NCI-H446 (cell line): ENCODE measurements at places on chromosomes 13 and 19.

DNA sequence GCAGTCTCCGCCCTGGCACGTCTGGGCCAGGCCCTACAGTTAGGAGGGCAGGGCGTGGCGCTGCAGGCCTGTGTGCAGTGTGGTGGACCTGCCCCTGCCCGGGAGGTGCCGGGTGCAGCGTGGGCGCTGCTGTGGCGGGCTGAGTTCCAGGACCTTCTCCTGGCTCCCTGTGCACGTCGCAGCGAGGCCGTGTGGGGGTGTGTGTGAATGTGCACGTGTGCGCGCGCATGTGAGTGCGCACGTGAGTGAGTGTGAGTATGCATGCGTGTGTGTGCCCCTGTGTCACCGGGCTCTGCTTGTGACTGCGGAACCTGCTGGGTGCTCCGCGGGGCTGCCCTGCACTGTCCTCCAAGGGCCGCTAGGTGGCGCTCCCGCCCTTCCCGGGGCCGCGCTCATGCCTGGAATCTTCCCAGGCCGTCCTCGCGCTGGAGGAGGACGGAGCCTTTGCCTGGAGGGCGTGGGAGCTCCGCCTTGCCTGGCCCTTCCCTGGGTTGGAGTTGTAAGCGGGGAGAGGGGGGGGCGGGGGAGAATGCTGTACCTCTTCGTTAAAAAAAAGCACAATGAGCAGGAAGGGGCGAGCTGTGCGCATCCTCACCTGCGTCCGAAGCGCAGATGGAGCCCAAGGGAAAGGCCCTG lies 79.3 kb downstream of the KDM4B start:
- DNase-seq, result peak; percentile 88

- DNase-seq, result no peak
These were observed 95.7 kb downstream of the SPRY2 start for GRCh38 chr13:80245162-80245733.

DNA sequence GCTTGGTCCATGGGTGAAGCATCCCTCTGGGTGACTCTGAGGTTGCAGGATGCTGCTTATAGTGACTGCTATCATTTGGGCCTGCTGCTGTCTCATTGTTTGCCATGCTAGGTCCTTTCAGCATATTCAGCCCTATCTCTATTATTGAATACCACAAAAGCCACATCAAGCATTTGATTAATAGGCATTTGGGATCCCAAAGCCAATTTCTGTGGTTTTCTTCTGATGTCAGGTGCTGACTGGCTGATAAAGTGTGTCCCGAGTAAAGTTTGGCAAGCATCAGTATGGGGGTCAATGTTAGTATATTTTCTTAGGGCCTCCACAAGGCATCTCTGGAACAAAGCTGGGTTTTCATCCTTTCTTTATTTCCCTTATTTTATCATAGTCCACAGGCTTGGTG lies 204.6 kb downstream of the NBEA start:
- DNase-seq, result no peak

- no peak for DNase-seq
These were observed 968 bp downstream of the UBE2M start for GRCh38 chr19:58557221-58558065.

DNA sequence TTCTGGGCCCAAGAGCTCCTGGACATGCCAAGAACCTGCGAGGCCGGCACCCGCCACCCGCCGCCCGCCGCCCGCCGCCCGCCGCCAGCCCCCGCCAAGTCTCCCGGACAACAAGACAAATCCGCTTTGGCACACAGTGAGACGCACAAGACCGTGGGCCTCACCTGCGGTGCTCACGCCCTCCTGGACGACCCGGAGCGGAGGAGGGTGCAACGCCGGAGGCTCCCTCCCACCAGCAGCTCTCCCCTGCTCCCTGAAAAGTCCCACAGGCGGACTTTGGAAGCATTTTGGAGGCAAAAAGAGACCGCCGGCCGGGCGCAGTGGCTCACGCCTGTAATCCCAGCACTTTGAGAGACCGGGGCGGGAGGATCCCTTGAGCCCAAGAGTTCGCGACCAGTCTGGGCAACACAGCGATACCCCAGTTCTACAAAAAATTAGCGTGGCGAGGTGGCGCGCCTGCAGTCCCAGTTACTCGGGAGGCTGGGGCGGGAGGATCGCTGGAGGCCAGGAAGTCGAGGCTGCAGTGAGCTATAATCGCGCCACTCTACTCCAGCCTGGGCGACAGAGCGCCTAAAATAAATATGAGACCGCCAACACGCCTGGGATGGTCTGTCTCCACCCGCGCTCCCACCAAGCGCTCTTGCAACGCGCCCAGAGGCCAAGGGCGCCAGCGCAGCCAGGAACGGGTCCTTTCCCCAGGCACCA lies 783 bp downstream of the RHPN2 start:
- peak; percentile 14 for DNase-seq

GRCh38 chr19:53140351-53140750 lies 7.6 kb upstream of the ZNF415 start:
- no peak for DNase-seq

DNA sequence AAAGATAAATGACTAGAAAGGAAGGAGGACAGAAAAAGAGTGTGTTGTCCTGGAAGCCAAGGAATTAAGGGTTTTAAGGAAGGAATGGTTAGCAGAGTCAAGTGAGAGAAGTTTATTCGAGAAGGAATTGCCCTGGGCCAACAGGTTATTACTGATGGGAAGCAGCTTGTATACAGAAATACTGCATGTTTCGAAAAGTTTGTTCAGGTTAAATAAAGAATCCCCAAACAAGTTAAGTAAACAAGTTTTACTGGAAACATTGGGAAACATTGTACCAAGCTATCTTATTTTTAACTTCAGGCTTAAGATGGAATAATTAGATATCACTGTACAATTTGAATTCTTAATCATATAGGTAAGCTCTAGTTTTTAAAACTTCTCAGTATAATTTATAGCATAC lies 28.2 kb upstream of the FBXL3 start:
- DNase-seq, result no peak

GRCh38 chr13:84730376-84730775 lies 848.1 kb upstream of the SLITRK1 start:
- DNase-seq, result no peak

- no peak for DNase-seq
These were observed 141.9 kb upstream of the SPACA7 start for GRCh38 chr13:112234131-112234875.

DNA sequence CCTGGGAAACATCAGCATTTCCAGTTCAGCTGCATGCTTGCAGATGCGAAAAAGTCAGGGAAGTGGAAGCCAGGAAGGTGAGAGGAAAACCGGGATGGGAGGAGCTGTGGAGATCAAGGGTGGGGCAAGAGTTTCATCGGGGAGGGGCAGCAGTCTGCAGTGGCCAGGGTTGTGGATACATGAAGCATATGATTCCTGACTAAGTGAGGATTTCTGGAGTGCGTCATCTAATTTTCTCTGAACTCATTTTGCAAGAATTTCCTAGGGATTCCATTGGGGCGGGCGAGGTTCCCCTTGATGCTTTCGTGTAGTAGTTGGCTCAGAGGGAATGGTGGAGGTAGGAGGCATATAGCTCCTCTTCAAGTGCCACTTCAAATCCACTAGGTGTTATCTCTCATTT lies 344.1 kb upstream of the TMTC4 start:
- no peak for DNase-seq

DNA sequence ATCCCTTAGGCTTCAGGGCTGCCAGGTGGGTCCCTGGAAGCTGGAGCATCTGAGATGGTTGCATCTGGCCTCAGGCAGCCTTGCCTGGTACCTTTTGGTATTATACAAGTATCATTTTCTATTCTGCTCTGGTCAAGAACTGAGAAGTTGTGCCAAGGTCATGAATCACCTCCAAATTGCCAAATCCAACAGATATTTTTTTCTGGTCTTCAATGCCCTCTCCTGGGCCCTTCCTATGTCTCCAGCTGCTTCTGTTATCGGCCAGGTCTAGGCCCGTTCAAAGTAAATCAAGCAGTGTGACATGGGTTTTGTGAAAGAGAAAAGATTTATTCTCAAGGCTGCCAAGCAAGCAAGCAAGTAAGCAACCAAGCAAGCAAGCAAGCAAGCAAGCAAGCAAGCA lies 271.1 kb upstream of the MAB21L1 start:
- no peak for DNase-seq

DNA sequence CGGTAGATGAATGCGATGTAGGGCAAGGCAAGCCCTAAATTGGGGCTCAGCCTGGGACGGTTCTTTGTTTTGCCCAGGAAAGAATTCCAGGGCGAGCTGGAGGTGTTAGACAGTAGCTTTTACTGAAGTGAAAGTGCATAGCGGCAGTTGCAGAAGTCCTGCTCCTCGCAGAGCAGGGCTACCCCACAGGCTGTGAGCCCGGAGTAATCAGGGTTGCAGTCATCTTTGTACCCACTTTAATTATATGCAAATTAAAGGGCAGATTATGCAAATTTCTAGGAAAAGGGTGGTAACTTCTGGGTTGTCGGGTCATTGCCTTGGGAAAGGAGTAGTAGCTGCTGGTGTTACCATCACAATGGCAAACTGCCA lies 30.5 kb downstream of the VAV1 start:
- no peak for DNase-seq

DNA sequence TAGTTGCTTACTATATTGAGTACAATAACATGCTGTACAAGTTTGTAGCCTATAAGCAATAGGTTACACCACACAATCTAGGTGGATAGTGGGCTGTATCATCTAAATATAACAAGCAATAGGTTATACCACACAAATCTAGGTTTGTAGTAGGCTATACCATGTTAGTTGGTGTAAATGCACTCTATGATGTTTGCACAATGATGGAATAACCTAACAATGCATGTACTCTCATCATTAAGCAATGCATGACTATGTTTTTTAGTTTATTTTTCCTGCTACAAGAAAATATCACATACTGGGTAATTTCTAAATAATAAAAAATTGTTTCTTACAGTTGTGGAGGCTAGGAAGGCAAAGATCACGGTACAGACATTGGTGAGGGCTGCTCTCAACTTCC lies 262.5 kb downstream of the SLITRK6 start:
- DNase-seq, result no peak

- no peak for DNase-seq
These were observed 179.1 kb downstream of the ZNF536 start for GRCh38 chr19:30551271-30551670.

- no peak for DNase-seq
These were observed 309.2 kb downstream of the FGF9 start for GRCh38 chr13:21980049-21980448.

- no peak for DNase-seq
These were observed 10.9 kb downstream of the SIGLEC12 start for GRCh38 chr19:51490676-51491075.

GRCh38 chr13:60164234-60164889 lies 634 bp upstream of the DIAPH3 start:
- DNase-seq, result no peak

GRCh38 chr13:111322001-111322915 lies 1.8 kb downstream of the TEX29 start:
- no peak for DNase-seq

- DNase-seq, result no peak
These were observed 115.2 kb downstream of the B3GLCT start for GRCh38 chr13:31314961-31315360.

DNA sequence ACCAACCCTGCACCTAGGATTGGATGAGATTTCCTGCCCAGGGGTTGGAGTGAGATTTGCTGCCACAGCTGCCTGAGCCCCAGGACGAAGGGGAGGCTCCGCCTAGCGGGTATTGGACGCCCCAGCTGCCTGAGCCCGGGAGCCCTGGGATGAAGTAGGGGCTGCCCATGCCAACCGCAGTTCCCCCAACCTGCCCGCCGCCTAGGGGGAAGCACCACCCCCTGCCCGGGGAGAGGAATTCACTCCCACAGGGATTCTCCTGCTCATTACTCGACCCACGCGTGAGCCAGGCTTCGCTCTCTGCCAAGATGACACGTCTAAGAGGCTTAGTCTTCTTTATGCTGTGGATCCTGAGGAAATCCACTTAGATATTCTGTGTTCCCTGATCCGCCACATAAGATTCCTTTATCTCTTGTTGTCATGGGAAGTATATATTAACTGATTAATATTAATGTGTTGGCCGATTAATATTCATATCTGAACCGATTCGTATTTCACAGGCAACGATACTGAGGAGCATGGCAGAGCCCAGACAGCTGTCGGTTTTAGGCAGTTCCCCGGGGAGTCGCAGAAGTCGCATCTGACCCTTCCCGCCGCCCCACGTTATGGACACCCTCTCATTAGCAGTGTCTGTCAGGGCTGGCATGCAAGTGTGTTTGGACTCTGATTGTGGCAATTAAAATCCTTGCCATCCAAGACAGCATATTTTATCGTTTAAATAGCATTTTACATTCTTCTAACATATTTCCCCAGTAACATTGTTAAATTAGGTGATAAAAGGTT lies 44.5 kb upstream of the KCTD15 start:
- DNase-seq, result no peak

- peak; percentile 69 for DNase-seq
These were observed 132.7 kb upstream of the KL start for GRCh38 chr13:32883474-32883873.

DNA sequence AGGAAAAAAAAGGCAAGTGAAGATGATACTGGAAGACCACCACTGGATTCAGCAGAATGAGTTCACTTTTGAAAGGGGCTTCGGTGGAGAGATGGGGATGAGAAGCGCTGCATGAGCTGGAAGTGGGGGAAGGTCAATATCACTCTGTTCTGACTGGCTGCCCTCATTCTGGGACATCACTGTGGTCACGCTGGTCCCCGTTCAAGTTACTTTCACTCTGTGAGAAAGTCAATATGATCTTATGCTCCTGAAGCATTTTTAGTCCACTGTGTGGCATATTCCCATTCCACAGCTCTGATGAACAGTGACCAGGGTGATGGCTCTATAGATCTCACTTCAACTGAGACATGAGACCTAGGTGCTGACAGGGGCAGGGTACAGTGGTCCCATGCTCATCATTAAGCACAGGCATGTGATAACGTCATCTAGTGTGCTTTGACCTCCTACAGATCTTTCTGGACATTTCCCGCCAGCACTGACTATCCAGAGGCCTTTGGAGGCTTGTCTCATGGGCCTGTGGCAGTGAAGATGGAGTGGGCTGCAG lies 40.2 kb upstream of the GPR183 start:
- DNase-seq, result no peak

DNA sequence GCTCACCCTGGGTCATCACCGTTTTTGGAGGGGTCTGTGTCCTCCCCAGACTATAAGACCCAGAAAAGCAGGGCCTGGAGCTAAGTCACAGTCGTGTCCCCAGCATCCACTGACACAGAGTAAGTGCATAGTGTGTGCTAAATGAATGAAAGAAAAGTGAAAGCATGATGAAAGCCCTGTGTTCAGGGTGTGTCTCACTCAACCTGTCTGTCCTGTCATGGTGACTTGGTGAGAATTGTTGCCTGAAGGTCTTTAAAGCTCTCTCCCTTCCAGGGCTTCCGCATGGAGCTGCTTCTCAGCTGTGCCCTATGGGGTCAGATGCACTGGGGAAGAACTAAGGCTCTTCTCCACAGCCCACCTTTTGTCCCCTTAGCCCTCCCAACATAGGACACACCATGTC lies 20.5 kb upstream of the IGFL1 start:
- DNase-seq, result no peak

- no peak for DNase-seq
These were observed 84.5 kb downstream of the LRRC63 start for GRCh38 chr13:46296115-46296822.

- DNase-seq, result no peak
These were observed 38.6 kb upstream of the ITM2B start for GRCh38 chr13:48194379-48194754.
